ENCODE measurements at places on chromosomes 3 and 15. TPM values are rescaled to one million over a fixed set of nuclear protein-coding genes. Genes with fewer than 3 reads are reported as not detected.
A peak's percentile ranks its signal among the peaks of the same experiment; 100 is the strongest.

EFL1 gene
- polyA plus RNA-seq = 23.4 TPM

SYNPR gene
- 0.07 TPM for polyA plus RNA-seq

IL5RA gene
- polyA plus RNA-seq = 0.62 TPM

FOXB1 gene
- polyA plus RNA-seq = 0.08 TPM

TNFSF10 gene
- 55.0 TPM for polyA plus RNA-seq

NR1D2 gene
- polyA plus RNA-seq = 43.0 TPM

TGFBR2 gene
- polyA plus RNA-seq = 125 TPM

DNA sequence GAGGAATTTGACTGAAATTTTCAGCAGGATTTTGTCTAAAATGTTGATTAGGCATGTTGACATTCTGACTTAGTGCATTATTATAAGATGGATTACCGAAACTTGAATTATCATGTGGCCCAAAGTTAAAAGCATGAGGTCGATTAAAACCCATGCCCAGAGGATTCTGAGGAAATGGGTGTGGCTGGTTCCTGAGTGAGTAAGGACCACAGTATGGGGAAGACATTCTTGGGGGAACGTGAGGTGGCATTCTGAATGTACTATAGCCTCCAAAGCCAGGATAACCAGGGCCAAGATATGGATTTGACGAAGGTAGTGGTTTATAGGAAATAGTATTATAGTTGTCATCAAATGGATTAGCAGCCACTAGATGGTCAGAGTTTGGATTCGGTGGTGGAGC, 38.7 kb upstream of the DNAAF4 start:
- no peak for DNase-seq

GRCh38 chr3:149472030-149472797, 2.3 kb upstream of the TM4SF4 start:
- no peak for DNase-seq

- peak; percentile 50 for DNase-seq
Observed at GRCh38 chr3:100709842-100710260, 557 bp downstream of the TFG start.

DNA sequence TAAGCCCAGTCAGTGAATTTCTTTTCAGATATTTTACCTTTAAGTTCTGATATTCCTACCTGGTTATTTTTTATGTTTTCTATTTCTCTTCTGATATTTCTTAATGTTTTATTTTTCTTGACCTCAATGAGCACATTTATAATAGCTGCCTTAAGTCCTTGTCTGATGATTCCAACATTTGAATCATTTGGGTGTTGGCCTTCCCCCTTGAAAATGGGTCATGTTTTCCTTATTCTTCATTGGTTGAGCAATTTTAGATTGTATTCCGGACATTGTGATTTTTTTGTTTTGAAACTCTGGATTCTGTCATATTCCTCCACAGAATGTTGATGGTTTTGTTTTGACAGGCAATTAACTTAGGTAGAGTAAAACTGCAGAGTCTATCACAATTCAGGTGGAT, 9.7 kb upstream of the ACKR4 start:
- no peak for DNase-seq

DNA sequence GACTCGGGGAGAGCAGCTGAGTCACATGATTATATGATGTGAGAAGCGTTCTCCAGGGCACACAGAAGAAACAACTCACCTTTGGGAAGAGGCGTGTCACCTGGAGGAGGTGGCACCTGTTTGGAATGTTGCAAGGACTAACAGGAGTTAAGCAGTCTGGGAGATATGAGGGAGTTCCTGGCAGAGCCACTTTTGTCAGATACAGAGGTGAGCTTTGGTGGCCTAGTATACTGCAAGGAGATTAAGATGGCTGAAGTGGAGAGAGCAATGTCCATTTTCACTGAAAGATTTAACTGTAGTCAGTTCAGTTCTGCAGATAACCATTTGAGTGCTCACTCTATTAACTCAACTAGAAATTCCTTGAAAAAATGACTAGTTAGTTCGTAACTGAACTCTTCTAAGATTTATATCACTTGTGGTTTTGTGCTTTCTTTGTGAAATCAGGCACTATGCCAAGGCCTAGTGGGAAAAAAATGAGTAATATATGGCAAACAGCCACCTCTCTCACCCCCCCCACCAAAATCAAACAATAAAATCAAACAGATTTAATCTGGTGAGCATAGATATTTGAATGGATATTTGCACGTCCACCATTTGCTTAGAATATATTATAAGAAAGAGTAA, 61.3 kb downstream of the CRYBG3 start:
- no peak for DNase-seq

- no peak for DNase-seq
Observed at GRCh38 chr3:196227629-196228493, 11.5 kb downstream of the SLC51A start.

GRCh38 chr3:107432013-107432515, 54.8 kb downstream of the CCDC54 start:
- DNase-seq = no peak

GRCh38 chr3:50516440-50516871, 13.0 kb upstream of the CACNA2D2 start:
- DNase-seq = no peak

- DNase-seq = no peak
Observed at GRCh38 chr3:188505151-188505550, 351.2 kb downstream of the LPP start.

DNA sequence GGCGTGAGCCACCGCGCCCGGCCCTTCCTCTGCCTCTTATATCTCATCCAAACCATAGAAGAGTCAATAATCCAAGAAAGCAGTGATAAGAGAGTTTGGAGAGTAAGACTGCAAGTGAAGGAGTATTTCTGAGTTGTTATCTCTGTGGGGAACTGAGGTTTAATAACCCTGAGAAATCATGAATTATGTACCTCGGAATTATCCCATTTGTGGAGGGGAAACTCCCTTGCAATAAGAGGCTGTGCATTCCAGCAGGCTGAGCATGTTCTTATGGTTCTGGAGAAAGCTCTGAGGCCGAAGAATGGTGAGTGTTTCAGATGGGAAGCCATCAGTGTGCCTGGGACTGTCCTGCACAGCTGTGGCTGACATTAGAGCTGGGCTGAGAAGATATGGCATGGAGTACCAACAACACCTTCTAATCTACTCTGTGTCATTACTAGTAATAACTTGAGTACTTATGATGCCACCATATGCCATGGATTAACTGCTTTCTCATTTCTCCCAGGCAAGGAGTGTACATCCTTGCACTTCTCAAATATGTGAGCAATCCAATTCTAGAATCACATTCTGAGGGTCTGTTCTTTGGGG, 31.4 kb upstream of the NOX5 start:
- DNase-seq = no peak

DNA sequence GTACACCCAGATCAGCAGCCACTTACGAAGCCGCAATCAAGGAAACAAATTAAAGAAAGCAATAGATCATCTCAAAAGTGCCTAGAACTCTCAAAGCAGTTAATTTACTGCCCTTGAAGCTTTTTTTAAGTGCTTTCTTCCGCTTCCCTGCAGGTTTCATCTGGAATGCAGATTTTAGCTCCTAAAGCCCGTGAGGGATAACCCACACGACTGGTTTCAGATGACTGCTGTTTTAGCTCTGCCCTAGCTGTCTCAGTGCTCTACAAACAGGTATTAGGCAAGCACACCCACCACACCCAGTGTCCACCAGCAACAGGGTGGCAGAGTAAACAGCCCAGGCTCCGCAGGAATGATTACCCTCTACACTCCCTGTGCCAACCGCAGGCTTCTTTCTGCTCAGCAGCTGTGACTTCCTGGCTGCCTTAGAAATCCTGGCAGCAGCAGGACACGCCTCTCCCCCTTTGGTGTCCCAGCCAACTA, 126.0 kb downstream of the FMN1 start:
- no peak for DNase-seq
